ENCODE measurements at places on chromosomes 11 and 22.
A peak's percentile ranks its signal among the peaks of the same experiment; 100 is the strongest.

DNA sequence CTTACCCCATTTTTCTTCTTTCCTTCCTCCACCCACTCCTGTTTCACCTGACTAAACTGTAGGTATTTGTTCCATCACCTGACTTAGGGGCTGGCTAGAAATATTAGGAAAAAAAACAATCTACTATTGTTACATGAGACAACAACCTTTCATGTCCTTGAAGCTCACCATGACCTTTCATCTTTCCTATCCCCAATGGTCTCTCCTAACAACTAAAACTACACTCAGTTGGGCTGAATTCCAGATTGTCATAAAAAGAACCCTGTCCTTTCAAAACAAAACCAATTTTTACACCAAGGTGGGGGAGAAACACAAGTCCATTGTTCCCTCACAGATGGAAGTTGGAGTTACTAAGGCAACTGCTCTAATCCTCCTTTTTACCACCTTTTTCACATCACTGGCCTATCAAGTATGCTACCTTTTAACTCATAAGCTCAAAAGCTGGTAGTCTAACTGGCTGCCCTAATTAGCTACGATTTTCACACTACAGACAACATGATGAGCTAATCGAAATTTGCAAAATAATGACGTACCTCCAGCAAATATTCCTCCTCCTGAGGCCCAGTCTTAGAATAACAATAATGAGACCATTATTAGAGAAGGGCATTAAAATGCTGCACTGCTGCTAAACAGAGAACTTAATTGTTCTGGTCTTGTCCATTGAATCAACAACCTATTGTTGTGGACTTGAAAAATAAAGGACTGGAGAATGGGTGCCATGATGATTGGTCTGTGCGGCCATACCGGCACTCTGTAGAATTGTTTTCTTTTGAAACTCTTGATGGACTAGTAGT, 46.5 kb upstream of the SOX6 start:
- no peak for DNase-seq

DNA sequence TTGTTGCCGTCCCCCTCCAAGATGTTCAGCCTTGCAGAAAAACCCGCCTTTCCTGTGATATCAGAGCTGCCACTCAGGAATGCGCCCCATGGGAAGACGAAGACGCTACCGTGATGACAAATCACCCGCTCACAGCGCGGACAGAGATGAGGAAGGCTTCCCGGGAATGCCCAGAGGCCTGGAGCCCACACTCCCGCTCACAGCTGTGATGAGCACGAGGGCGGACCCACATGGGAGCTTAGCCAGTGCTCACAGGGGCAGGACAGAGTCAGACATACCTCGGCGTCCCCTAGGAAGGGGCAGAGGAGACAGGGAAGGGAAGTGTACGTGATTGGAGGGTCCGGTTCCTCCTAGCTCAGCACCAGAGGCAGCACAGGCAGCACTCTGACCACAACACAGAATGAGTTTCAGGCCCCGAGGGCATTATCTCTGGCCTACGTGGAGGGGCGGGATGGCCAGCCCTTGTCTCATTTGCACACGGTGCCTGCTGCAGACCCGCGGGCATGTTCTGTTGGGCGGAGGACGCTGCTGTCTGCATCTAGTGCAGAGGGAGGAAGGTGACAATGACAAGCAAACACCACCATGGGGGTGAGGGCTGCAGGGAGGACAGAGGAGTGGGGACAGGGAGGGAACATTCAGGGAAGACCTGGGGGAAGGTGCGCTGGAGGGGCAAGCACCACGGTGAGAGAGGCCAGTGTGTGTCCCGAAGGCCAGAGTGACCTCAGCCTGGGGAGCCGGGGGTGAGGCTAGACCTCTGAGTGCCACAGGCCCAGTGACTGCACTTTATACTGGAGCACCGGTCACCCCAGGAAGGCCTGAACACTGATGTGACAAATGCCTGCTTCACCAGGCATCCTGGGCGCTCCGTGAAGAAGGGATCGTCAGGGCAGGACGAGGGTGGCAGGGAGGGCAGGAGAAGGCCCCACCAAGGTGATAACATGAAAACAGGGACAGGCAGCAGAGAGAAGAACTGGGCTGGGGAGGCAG, 79.6 kb downstream of the CELSR1 start:
- no peak for DNase-seq

DNA sequence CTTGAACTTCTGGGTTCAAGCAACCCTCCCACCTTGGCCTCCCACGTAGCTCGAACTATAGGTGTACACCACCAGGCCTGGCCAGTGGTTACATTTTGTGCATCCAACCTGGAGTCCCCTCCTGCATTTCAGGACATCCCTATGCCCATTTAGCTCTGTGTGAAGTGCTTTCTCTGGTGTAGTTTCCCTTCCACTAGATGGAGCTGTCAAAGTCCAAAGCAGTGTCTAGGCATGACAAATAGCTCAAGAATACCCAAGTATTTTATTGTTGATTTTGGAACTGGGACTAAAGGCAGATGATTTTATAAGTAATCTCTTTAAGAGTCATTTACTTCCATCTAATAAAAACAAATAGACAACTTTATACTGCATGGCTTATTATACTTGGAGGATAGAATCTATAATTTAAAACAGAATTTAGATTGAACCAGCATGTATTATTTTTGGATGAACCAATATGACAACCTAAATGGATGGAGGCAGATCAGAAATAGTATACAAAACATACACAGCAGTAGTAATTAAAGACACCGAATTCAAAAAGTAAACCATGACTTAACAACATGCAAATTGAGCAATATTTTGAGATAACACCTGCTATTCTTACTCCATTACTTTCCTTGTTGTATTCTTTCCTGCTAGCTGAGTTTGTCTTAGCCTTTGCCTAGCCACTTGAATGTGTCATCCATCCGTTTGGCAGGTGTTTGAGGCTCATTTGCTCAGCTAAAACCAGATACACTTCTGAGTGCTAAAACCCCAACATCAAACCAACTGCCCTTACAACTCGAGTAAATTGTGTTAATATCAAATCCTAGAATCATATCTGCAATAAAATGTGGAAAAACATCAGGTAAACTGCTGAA, 37.7 kb downstream of the EIF4ENIF1 start:
- DNase-seq = peak; percentile 55

DNA sequence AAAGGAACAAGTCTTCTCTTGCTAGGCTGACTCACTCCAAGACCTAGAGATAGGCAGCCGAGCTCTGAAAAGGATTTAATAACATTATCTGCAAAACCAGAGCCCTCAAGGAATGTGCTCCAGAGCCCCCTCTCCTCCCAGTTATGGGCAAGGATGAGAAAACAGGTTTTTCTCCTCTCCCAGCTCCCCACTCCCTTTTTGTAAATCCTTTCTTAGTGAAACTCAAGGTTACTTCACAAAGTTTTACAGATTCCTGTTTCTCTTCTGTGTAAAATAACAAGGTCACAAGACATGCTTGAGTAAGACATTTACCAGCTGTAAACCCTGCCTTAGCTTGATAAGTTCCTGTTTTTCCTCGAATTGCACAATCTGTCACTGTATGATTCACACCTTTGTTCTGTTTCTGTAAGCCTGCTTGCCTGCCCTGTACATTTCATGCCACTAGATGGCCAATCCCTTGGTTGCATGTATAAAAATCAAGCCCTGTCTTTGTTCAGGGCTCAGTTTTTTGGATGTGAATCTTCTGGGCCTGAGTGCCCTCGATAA, 489.4 kb downstream of the KCNA4 start:
- DNase-seq = peak; percentile 93

DNA sequence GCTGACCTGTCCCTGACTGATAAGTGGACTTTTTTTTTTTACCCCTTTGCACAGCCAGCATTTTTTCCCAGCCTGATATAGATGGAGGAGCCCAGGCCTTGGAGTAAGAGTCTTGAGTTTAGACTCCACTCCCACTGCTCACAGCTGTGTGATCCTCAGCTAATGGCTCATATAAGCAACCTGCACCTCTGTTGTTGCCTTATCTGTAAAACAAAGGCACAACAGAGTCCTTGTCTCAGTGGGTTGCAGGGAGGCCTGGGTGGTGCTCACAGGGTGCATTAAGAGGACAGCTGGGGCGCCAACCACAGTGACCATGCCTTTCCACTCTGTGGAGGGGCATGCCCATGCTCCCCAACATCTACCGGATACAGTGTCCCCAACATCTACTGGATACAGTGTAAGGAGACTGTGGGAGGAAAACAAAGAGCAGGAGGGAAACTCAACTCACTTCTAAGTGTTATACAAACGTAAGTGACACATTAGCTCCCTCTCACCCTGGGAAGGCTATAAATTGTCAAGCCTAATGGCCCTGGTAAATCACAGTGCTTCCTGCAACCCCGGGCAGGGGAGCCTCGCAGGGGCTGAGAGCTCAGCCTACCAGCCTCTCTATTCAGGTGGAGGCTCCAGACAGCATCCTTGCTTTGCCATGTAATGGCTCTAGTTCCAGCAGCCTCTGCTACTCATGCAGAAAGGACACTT, 109.5 kb downstream of the TENM4 start:
- DNase-seq = no peak

DNA sequence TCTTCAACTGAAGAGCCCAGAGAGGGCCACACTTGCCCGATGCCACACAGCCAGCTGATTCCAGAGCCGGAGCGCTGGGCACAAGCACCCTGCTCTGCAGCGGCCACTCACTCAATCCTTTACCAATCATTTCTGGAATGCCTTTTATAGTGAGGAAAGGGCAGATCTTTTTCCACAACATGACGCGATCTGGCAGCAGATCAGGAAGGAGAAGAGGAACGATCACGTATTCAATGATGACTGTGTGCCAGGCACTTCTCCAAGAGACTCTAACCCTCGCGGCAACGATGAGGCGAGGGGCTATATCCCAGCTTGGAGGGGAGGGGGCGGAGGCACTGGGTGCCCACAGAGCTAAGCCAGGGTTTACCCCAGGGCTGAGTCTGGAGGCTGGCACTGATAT, 56.3 kb upstream of the TCF20 start:
- no peak for DNase-seq

GRCh38 chr22:17808693-17809403, 34.6 kb upstream of the BID start:
- DNase-seq = no peak

DNA sequence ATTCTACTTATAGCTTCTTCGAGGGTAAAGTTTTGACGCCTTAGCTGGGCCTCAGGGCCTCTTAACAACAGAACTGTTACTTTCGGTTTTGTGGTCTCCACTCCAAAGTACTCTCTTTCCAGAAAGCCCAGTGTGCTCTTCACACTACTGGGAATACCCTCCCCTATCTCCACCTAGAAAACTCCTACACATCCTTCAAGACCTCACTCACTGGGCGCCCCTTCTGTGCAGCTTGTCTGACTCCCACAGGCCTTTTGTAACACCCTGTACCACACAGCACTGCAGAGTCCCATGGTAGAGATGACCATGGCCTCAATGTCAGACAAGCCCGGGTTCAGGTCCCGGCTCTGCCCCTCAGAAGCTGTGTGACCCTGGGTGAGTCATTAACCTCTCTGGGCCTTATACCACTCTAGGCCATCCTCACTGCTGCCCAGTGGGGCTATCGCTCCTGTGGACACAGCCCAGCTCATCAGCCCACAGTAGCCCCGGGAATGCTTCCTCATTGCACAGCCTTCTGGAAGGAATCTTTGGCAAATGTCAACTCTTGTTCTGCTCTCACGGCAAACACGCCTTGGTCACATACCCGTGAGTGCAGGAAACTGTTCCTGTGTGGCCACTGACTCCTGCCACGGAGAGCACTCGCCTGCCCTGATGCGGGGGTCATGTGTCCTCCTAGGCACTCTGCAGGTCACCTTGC, 51.4 kb downstream of the SHISAL1 start:
- DNase-seq = no peak

All from KBM-7 (cell line).